ENCODE measurements at places on chromosomes 1 and 21.

GRCh38 chr1:159185121-159185520 lies 13.7 kb downstream of the CADM3 start:
- no peak for DNase-seq

- DNase-seq = no peak
These were observed 115.1 kb downstream of the SYT14 start for GRCh38 chr1:210053126-210053525.

DNA sequence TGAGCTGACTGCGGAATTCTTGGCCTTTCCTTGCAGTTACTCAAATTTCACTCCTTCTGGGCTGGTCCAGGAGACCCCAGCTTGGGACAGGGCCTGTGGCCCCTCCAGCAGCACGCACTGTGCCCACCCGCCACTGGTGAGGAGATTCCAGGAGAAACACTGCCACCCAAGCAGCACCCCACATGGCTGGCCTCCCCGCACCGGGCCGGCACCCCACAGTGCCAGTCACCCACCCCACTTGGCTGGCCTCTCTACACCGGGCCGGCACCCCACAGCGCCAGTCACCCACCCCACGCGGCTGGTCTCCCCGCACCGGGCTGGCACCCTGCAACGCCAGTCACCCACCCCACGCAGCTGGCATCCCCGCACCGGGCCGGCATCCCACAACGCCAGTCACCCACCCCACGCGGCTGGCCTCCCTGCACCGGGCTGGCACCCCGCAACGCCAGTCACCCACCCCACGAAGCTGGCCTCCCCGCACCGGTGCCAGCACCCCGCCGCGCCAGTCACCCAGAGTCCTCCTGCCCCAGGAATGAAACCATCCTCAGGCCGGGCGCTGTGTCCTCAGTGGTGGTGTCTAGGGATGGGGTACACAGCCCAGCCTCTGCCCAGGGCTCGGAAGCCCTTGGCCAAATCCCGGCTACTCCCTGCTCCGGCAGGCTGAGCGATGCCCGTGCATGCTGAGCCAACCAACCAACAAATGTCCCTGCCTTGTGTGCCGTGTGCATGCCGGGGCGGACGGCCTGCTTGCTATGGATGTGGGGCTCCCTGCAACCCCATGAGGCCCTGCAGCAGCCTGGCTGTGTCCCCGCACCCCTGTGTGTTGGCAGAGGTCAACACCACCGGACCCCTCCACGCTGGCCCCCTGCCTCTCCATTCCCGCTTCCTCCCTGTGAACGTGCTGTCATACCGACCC lies 38.6 kb upstream of the TSPEAR start:
- no peak for DNase-seq

GRCh38 chr1:29281571-29281970 lies 45.2 kb downstream of the PTPRU start:
- no peak for DNase-seq

GRCh38 chr1:24959623-24959975 lies 29.5 kb upstream of the RUNX3 start:
- DNase-seq = no peak

GRCh38 chr1:160053548-160054365 lies 16.2 kb downstream of the KCNJ10 start:
- DNase-seq = no peak

- no peak for DNase-seq
These were observed 132.2 kb downstream of the GLUL start for GRCh38 chr1:182259229-182259872.

DNA sequence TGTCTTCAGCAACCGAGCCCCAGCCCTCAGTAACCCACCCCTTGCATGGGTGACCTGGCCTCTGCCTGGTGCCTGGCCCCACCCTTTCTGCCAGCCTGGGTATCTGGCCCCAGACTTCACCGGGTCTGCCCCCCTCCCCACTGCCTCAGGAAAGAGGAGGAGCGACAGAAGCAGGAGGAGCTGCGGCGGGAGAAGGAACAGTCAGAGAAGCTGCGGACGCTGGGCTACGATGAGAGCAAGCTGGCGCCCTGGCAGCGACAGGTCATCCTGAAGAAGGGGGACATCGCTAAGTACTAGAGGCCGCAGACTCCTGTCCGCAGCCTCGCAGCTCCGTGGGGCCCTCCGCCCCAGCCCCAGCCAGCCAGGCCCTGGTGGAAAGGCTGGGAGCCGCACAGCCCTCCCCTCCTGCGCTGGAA lies 6.1 kb downstream of the TNFRSF25 start:
- DNase-seq = no peak

GRCh38 chr1:34688006-34688741 lies 66.7 kb upstream of the GJB5 start:
- peak; percentile 26 for DNase-seq
